Stimulated activated CD8-positive, alpha-beta memory T cell treated with anti-CD3 and anti-CD28 coated beads, Interleukin-4, amount 100 ng/mL, for 24 hours (primary cell): ENCODE measurements at places on chromosomes 16 and 17.
A peak's percentile ranks its signal among the peaks of the same experiment; 100 is the strongest.

- DNase-seq = no peak
Measured at GRCh38 chr17:68097161-68097805, 61.7 kb downstream of the KPNA2 start.

- DNase-seq = no peak
Measured at GRCh38 chr16:81698310-81698641, 80.8 kb upstream of the PLCG2 start.

DNA sequence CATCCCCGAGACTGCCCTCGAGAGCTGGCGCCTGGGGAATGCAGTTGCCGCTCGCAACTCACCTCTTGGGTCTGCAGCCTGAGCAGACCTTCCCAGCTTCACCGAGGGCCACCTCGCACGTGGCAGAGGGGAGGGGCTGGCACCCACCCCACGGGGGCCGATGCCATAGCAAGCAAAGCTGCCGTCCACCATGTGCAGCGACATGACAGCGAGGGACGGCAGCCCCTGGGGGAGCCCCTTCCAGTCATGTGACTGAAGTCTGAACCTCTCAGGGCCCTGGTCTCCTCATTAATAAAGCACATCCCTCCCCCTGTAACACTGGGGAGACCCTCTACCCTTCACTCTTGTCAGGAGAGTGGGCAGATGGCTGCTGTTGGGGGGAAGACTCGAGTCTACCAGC is 30.5 kb downstream of the CIBAR2 start:
- no peak for DNase-seq

- no peak for DNase-seq
Measured at GRCh38 chr17:17892009-17892408, 55.2 kb upstream of the SREBF1 start.

DNA sequence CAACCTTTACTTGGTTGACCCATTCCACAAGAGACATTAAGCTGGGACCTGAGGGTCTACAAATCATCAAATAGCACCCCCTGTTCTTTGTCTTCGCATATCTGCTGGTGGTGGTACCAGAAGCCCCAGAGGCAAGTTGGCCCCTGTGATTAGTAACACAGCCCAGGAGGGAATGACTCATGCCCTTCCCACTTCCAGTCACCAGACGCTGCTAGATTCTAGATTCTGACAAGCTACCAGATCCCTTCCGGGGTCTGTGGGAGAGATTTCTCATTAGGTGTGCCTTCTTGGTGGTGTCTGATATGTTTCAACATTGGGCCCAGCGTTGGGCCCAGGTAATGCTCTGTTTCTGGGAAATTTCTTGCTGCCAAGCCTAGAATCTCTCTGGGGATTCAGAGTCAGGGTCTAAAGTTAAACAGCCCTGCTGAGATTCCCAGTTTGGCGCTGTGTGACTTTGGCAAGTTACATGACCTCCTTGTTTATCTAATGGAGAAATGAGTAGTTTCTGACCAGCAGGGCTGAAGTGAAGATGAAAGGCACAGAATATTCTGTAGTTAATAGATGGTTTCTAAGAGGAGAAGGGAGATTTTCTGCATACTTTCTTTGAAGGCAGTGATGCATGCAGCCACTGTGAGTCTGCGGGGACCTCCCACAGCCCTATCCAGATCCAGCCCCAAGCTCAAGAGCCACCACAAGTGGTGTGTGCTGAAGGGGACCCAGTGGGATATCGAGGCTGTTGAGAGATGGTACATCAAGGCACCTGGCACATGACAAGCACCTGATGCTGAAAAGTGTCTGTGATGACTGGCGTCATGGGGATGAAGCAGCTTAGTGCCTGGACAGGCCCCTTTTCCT is 3.9 kb downstream of the TRPV2 start:
- peak; percentile 53 for DNase-seq

DNA sequence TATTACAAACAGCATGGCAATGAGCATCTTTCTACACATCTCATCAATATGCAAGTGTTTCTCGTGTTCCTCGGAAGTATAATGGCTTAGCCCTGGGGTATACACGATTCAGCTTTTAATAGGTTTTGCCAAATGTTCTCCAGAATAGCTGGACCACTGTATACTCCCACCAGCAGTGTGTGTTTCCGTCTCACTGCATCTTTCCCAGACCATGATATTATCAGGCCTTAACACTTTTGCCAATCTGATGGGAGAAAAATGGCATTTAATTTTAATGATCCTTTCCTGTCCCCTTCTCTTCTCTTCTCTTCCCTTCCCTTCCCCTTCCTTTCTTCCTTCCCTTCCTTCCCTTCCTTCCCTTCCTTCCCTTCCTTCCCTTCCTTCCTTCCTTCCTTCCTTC is 30.8 kb downstream of the PRKCB start:
- no peak for DNase-seq

DNA sequence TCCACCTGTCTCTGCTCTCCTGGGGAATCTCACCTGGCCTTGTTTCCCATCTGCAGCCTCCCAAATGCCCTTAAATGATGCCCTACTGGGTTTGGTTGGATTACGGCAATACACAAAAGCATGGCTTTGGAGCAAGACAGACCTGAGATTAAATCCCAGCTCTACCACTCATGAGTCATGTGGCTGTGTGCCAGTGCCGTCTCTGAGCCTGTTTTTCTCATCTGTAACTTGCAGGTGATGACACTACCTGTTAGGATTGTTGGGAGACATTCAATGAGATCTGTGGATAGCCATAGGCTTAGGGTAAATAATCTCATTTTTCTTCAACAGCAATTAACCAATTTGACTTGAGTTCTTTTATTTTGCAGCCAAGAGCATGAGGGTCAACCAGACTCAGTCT is 240.3 kb downstream of the MAF start:
- no peak for DNase-seq

GRCh38 chr17:7408252-7408727 is 645 bp downstream of the NLGN2 start:
- no peak for DNase-seq

DNA sequence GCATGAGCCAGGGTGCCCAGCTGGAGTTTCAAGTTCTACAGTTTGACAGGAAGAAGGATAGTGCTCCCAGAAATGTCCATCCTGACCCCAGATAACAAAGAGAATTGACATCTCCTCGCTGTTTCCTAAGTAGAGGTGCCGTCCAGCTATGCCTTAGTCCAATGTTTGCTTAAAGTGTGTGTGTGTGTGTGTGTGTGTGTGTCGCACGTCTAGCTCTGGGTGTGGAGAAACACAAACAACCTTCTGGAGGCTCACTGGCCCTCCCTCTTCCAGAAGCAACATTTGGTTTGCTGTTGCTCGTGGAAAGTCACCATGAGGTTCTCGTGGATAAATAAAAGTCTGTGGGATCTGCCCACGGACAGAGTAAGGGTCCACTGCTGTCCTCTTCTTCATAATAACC is 22.1 kb downstream of the EMP2 start:
- no peak for DNase-seq

DNA sequence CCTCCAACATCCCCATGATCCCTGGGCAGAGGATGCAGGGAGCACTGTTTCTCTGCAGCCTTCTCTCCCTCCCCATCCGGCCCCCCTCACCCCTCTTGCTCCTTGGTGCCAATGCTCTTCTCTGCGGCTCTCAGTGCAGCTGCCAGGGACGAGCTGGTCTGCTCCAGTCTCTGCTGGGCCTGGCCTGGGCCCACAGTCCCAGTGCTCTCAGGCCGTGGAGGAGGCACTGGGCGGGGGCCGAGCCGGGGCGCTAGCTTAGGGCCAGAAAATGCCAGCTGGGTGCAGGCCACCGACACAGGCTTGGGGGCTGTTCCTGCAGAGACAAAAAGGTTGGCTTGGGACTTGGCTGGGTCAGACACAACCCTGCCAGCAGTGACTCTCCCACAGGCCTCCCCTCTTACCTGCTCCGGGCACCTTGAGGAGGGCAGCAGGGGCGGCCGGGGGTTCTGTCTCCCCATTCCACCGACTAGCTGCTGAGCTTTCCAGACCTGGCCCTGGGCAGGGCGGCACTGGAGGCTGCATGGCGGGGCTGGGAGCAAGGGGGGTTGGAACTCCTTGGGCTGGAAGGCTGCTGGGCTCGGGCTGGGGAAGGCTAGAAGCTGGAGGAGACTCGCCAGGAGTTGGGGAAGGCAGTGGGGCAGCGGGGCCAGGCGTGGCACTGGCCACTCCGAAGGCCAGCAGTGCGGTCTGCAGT is 13.8 kb downstream of the CASKIN2 start:
- no peak for DNase-seq

DNA sequence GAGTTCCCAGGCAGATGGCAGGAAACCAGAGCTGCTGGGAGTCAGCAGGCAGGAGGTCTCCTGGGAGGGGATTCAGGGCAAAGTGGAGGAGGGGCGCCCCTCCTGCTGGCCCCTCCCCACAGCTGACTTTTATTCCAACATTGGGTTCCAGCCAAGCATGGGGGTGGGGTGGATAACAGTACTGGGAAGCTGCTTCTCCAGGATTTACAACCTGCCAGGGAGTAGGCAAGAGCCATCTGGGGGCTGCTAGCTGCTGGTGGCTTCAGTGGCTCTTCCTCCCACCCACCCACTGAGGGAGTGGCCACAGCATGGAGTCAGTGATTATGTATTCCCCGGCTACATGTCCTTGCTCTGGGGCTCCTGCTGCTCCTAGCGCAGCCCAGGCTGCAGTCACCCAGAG is 36.8 kb downstream of the TMEM132E start:
- no peak for DNase-seq

- no peak for DNase-seq
Measured at GRCh38 chr17:46108550-46109110, 84.6 kb downstream of the KANSL1 start.

DNA sequence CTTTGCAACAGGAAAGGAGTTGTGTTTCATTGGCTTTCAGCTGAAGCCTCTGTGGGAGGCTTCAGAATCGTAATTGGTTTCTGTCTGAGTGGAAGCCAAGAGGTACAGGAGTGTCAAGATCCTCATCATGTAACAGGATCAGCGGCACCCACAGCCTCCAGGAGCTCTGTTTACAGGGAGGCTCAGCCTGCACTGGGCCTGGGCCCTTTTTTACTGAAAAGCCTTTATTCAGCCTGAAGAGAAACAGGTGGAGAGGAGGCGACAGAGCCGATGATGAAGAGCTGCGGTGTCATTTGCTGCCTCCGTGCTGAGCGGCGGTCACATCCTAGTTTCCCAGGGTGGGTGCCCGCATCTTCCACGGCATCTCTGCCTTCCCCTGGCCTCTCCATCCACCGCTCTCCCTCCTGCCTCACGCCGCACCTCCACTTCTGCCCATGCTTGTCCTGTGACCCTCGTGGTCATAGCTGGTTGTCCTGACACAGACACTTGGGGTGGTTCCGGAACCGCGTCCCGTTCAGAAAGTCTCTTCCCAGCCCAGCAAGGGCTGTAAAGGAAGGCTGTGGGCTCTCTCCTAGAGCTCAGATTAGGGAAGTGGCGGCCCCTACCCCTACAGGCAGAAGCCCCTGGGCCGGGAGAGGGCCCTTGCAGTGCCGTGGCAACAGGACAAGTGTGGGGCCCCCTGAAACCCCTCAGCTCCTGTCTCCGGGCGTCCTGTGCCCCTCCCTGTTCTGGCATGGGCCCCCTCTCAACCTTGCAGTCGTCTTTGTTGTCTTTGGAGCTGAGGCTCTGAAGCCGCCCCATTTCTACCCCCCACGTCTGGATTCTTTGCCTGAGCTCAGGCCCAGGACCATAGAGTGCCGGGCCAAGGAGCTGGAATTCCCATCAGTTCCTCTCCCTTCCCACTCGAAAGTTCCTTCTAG is 53.9 kb upstream of the CHMP6 start:
- no peak for DNase-seq

GRCh38 chr16:46844771-46845170 is 13.8 kb upstream of the C16orf87 start:
- no peak for DNase-seq

- DNase-seq = no peak
Measured at GRCh38 chr16:53415504-53415903, 18.8 kb upstream of the RBL2 start.

DNA sequence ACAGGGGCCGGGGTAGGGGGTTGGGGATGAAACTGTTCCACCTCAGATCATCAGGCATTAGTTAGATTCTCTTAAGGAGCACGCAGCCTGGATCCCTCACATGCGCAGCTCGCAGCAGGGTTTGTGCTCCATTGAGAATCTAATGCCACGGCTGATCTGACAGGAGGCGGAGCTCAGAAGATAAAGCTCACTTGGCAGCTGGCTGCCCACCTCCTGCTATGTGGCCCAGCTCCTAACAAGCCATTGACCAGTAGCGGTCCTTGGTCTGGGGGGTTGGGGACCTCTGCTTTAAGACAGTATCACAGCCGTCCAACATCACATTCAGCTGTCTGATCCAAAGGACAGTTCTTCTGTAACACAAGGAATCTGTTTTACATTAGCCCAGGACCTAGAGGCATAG is 62.5 kb downstream of the SLC39A11 start:
- DNase-seq = no peak

- DNase-seq = no peak
Measured at GRCh38 chr16:74226338-74226954, 70.2 kb upstream of the PSMD7 start.

GRCh38 chr17:12180644-12181261 is 160.1 kb downstream of the MAP2K4 start:
- no peak for DNase-seq

GRCh38 chr16:88920618-88921590 is 54.4 kb upstream of the PABPN1L start:
- no peak for DNase-seq

DNA sequence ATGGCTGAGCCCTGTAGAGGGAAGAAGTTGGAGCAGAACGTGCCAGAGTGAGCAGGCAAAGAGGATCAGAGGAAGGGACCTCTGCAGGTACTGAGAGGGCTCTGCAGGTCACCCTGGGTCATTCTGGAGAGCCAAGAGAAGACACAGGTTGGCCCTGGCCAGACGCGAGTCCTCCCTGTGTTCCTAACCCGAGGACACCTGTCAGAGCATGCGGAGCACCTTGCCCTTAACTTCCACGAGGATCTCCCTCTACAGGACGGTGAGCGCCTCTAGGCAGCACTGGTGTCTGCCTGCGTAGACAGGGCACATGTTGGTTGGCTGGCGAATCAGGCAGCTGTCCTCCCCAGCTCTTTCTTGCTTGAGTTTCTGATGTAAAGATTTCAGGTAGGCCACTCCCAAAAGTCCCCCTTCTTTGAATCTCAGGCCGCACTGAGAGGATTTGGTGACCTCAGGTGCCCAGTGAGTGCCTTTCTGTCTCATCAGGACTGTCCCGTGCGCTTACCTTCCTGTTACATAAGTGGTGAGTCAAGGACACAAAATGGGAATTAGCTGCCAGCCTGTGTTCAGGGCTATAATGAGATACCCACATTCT is 45.3 kb downstream of the MPRIP start:
- no peak for DNase-seq

- no peak for DNase-seq
Measured at GRCh38 chr16:79402356-79402755, 198.2 kb downstream of the MAF start.

DNA sequence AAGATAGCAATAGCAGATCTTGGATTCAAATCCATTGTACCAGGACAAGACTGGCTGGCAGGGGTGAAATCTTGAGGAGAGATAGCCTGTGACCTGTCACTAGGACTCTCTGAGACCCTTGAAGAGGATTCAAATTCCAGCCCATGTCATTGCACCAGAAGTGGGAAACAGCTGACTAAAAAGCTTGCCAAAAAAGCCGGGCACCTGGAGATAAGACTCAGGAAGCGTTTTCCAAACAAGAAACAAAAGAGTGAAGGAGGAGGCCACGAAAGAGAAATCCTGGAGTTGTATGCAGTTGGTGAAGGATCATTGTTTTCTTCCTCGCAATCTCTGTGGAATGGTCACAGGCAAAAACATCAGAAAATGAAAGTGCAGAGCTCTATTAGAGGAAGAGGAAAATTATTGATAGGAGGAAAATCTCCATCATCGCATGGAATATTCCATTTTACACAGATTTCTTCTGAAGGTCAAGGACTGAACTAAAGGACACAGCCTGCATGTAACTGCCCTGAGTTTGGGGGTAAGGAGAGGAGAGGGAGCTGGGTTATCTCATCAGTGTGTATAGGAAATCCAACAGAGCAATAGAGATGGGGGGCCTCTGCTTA is 9.0 kb upstream of the WSB1 start:
- no peak for DNase-seq
